ENCODE measurements at places on chromosomes 6 and 20. TPM values are rescaled to one million over a fixed set of nuclear protein-coding genes. Genes with fewer than 3 reads are reported as not detected.

Gene C2
- 1.7 TPM for total RNA-seq

Gene MYB
- total RNA-seq = 52.6 TPM

Gene PAK5
- not detected for total RNA-seq

Gene RAB44
- 0.12 TPM for total RNA-seq

Gene COX4I2
- not detected for total RNA-seq

Gene SYNGAP1
- total RNA-seq = 31.8 TPM
